Activated CD4-positive, alpha-beta T cell treated with anti-CD3 and anti-CD28 coated beads, Interleukin-2, Interleukin-6, amounts not matched to agents 100 ng/mL and 50 ng/mL, durations not matched to agents 16 hours and 8 hours (primary cell): ENCODE measurements at places on chromosomes 1 and 21.

- no peak for DNase-seq
Measured at GRCh38 chr1:1041092-1041523, 21.2 kb downstream of the AGRN start.

GRCh38 chr1:179137617-179138255, 55.9 kb downstream of the TOR3A start:
- DNase-seq = no peak

GRCh38 chr1:234608911-234609690, 877 bp downstream of the IRF2BP2 start:
- DNase-seq = peak; percentile 77

DNA sequence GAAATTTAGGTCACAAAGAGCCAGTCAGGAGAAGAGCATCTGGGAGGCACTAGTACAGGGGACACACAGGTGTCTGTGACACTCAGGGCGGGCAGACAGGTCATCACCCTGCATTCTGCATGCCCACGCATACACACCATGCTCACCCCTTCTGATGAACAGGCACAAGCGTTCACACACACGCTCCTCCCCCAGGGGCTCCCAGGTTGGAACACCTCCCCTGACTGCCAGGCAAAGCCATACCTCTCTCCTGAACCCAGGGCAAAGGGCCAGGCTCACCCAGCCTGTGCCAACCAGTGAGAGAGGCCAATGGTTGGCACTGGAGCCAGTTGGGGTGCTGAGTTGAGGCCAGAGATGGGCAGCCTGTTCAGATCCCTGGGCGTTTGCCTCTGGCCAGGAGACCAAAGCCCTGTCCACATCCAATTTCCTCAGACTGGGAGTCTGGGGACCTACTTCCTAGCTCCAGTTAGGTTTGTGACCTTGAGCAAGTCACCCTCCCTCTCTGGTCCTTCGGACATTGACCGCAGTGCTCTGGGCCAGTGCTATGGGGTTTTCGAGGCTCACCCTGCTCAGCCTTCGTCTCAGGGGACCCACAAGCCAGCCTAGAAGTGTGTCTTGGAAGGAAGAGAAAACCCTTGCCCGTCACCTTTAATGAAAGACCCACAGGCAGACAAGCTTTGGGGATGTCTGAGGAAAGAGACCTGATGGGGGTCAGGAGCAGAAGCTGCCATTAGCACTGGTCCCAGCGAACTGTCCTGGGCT, 5.8 kb upstream of the LAD1 start:
- DNase-seq = no peak

- no peak for DNase-seq
Measured at GRCh38 chr1:177902266-177902665, 67.6 kb downstream of the SEC16B start.

GRCh38 chr1:212621043-212621948, 12.7 kb downstream of the ATF3 start:
- no peak for DNase-seq

- DNase-seq = no peak
Measured at GRCh38 chr1:228321435-228321834, 85.2 kb downstream of the TRIM11 start.

- DNase-seq = peak; percentile 60
Measured at GRCh38 chr21:37367703-37368540, 1.3 kb downstream of the DYRK1A start.

- DNase-seq = no peak
Measured at GRCh38 chr21:34994766-34995631, 54.1 kb downstream of the RUNX1 start.

GRCh38 chr1:41243079-41243385, 926 bp upstream of the SCMH1 start:
- no peak for DNase-seq

DNA sequence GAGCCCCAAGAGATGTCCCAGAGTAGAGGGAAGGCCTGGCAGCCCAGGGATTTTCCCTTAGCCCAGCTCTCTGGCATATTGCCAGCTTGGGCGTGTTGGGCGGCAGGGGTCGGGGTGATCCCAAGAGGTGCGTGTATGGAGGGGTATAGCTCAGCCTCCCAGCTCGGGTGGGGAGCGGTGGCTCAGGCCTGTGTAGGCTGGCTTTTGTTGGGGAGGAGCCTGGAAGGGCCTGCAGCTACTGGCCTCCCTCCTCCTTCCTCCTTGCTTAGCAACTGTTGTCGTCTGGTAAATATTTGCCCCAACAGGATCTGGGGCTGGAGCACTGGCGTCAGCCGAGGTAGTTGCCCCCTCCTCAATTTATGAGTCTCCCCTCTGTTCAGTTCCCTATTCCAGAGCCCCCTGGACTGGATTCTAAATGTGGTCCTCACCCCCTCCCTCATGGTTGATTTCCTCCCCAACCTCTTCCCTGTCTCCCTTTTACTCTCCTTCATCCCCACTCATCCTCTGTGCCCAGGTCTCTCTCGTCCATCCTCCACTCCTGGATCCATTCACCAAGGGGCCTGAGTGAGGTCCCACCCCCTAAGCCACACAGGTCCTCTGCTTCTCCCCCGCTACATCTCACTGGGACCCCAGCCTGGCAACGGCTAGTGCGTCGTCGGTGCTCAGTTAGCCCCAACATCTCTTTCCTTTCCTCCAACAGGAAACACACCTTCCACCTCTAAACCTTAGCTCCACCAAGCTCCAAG, 10.3 kb upstream of the LMNA start:
- DNase-seq = peak; percentile 68
